Activated CD8-positive, alpha-beta memory T cell treated with anti-CD3 and anti-CD28 coated beads for 24 hours (primary cell): ENCODE measurements at places on chromosomes 4 and X.
A peak's percentile ranks its signal among the peaks of the same experiment; 100 is the strongest.

- no peak for DNase-seq
These were observed 38.3 kb downstream of the MGARP start for GRCh38 chr4:139241784-139242151.

GRCh38 chr4:6916587-6917460 is 7.2 kb downstream of the TBC1D14 start:
- DNase-seq = peak; percentile 74

DNA sequence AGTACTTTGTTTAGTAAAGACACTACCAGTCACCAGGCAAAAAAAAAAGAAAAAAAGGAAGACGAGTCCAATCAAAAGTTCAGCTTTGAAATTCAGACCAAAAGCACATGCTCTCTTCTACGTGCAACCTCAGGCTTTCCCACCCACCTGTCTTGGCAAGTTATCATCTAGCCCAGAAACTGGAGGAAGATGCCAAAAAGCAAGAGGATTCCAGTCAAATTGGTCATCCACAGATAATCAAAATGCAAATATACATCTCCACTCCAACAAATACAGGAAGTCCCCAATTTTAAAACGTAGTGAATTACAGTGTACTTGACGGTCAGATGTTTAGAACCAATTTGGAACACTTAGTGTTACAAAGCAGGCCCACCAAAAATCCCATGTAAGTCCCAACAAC is 96.5 kb downstream of the PALLD start:
- DNase-seq = no peak

DNA sequence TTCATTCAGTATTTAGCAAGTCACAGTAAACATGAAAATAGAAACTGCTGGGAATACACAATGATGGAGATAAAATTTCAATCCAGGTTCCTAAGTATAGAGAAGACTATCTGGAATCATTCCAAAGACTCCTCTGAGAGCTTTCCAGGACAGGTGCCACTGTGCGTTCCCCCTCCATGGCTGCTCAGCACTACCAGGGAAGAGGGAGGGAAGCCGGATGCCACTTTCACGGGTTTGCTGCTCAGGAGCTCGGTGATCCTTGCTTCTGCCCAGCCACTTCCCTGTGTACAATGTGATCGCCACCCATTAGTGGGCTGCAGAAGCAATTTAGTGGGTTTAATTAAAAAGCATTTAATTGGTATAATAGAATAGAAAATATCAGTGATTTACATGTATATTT is 94.5 kb downstream of the FNIP2 start:
- no peak for DNase-seq

GRCh38 chr4:41144040-41144379 is 70.3 kb downstream of the APBB2 start:
- DNase-seq = no peak
